HCT116 (cell line): ENCODE measurements at places on chromosomes 3 and 15. TPM values are rescaled to one million over a fixed set of nuclear protein-coding genes. Genes with fewer than 3 reads are reported as not detected.
A peak's percentile ranks its signal among the peaks of the same experiment; 100 is the strongest.

KLHL40 gene
- not detected for total RNA-seq

GRCh38 chr3:25257026-25257425, 171.0 kb upstream of the RARB start:
- no peak for DNase-seq

ALG1L2 gene
- 0.44 TPM for total RNA-seq

PPM1L gene
- 13.2 TPM for total RNA-seq

- DNase-seq = no peak
Observed at GRCh38 chr15:69653306-69653705, 200.7 kb downstream of the RPLP1 start.

DNA sequence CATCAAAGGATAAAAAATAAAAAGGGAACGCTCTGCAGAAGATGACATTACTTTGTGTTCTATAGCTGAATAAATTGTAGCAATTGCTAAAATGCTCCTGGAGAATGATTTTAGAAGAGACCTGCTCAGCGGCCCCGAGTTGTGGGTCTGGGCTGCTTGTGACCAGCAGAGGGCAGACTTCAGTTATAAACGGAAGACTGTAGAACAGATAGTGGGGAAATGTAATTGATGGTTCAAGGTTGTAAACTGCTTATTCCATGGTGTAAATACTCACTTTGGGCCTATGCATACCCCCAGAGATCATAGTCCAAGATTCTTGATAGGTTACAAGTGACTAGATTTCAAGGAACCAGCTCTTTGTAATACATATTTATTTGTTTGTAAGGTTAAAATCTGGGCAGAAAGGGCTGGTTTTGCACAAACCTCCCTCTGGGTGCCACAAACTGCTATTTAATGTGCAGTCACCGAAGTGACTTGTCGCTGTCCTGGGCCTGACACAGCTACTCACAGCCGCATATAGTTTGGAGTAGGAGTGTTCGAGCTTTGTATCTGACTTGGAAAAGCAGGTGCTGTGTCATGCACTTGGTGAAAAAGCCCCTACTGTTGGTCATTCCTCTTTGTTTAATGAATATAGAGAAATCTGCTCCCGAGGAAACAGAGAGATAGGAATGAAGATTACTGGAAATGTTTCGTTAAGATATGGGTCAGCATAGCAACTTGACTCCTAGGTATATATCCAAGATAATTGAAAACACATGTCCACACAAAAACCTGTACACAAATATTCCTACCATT, 34.7 kb upstream of the NDUFB4 start:
- peak; percentile 56 for DNase-seq

DNA sequence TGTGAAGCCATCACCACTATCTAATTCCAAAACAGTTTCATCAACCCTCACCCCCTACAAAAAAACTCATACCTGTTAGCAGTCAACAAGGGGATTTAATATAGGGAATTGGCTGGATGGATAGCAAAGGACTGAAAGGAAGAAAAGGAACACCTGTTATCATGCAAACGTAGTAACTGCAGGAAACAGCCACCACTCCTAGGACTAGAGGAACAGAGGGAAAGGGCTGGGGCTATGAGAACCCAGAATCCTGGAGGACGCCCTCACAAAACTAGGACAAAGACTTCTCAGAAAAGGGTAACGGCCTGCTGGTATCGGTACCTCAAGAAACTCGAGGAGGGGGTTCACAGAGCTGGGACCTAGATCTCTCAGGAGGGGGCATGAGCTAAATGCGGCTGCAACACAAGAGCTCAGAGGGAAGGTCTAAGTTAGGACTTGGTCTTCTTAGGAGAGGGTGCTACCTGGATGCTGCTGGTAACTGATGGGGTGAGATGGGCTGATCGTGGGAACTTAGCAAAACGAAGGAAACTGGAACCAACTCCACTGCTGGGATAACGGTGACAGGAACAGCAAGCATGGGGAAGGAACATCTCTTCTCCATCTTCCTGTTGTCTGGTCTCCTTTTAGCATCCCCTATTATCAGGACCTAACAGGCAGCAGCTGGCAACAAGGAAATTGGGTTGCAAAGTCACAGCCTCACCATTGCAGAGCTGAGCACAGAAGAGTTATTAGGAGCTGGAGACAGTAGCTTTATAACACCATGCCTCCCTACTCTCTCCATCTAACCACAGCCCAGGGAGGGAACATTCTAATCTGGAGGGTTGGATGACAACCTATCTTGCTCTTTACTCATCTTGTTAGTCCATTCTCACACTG, 147.7 kb downstream of the UACA start:
- DNase-seq = no peak

MINAR1 gene
- 1.9 TPM for total RNA-seq
